Left lobe of liver (tissue), 2 donors: ENCODE measurements at places on chromosomes 6 and 20. TPM values are rescaled to one million over a fixed set of nuclear protein-coding genes. Genes with fewer than 3 reads are reported as not detected.

Gene FABP7
- total RNA-seq = not detected

DNA sequence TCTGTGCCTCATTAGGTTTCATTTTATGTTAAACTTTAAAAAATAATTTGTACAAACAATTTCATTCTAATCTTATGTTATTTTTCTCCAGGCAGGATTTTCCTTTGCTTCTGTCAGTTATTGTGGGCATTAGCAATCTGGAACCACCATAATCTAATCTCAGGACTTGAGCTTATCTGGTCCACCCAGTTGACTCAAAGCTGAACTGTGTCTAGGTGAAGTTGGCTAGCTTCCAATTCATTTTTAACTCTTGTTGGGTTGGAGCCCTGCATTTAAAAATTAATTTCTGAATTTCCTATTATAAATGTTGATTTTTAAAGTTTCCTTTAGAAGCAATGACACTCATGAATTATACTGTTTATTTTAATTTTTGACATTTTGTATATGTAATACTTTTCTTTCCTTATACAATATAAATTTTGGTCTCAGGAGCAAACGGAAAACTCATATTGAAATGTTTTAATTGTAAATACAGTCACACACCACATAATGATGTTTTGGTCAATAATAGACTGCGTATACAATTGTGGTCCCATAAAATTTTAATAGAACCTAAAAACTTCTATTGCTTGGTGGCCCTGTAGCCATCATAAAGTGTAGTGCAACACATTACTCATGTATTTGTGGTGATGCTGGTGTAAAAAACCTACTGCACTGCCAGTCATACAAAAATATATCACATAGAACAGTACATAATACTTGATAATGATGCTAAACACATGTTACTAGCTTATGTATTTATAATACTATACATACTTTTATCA is 121.3 kb downstream of the CLVS2 start:
- no peak for DNase-seq

DNA sequence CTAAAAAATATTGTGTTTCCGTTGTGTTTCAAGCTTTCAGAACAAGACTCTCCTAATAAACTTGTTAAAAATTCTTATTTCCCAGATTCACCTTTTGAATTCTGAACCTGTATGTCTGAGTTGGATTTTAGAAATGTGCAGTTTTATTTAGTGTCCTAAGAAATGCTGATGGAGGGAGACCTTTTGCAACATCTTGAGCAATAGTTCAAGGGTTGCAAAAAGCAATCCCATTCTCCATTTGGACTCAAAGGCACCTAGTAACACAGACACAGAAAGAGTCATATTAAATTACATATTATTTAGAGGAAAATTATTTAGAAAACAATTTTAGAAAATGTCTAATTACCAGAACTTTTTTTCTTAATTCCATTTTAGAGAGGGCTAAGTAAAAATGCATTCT is 448.5 kb downstream of the FRK start:
- DNase-seq = no peak

GRCh38 chr6:10101551-10102252 is 313.2 kb downstream of the TFAP2A start:
- DNase-seq = no peak

Gene MRPS10
- 18.1 TPM for total RNA-seq

DNA sequence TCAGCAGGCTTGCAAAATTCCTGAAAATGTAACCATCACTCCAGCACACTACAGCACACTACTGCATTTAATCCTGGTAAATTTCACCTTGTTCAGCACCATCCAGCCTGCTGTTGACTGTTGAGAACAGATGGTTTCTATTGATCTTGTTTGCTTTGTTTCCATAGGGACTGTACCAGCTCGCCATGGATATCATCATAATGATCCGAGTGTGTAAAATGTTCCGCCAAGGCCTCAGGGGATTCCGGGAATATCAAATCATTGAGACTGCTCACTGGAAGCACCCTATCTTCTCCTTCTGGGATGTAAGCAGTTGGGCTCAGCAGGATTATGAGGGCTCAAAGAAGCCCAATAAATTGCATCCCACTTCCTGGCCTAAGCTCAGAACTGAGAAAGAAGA is 4.1 kb downstream of the CNBD2 start:
- DNase-seq = no peak

GRCh38 chr20:1190847-1191246 is 6.1 kb upstream of the TMEM74B start:
- no peak for DNase-seq

GRCh38 chr20:3753098-3753497 is 14.5 kb downstream of the ADISSP start:
- DNase-seq = no peak

- DNase-seq = no peak
Observed at GRCh38 chr6:53263917-53264316, 84.8 kb downstream of the ELOVL5 start.

- no peak for DNase-seq
Observed at GRCh38 chr6:152532556-152533422, 104.4 kb downstream of the SYNE1 start.

DNA sequence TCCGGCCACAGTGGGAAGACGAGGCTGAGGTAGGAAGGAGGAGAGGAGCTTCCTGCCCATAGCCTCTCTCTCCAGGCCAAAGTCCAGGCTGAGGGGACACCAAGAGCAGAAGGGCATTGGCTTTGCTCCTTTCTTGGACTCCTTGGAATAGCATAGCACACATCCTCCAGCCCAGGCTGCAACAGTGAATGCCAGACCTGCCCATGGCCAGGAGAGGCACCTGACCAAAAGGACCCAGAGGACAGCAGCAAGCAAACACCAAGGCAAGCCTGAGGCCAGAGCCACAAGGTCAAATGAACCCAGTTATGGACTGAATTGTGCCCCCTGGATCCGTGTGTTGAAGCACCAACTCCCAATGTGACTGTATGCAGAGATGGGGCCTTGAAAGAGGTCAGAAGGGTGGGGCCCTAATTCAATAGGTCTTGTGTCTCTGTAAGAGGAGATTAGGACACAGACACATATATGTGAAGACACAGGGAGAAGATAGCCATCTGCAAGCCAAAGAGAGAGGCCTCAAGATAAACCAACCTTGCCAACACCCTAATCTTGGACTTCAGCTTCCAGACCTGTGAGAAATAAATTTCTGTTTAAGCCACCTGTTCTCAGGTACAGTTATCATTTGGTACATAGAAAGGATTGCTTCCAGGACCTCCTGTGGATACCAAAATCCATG is 126.5 kb upstream of the NXT1 start:
- no peak for DNase-seq

- no peak for DNase-seq
Observed at GRCh38 chr6:115544765-115545671, 515.7 kb downstream of the FRK start.

DNA sequence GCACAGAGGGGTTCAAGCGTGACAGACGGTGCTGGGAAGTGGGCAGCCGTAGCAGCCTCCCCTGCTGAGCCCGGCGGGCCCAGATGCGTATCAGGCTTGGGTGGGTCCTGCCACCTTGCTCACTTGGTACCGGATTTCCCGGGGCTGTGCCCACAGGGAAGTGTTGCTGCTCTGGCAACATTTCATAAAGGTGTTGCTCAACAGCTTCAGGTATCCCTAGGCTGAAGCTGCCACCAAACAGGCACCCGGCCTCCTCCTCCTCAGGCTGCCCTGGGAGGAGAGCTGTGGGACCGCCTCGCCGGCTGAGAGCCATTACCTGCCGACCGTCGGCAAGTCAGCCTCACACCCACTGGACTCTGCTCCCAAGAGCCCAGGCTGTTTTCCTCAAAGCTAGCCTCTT is 11.5 kb downstream of the PSMG4 start:
- DNase-seq = no peak

- DNase-seq = no peak
Observed at GRCh38 chr6:55895972-55896730, 20.8 kb upstream of the BMP5 start.

- DNase-seq = peak; percentile 55
Observed at GRCh38 chr6:15389084-15389764, 143.4 kb downstream of the JARID2 start.
